Activated B cell treated with CpG ODN at 0.5 μM for 24 hours (primary cell): ENCODE measurements at places on chromosomes 2 and 18. TPM values are rescaled to one million over a fixed set of nuclear protein-coding genes. Genes with fewer than 3 reads are reported as not detected.

EPB41L3 gene
- total RNA-seq = 0.34 and 0.73 TPM in 2 replicates

PTH2R gene
- 0.29 and 0.34 TPM in 2 replicates for total RNA-seq

TCF23 gene
- 0.07 TPM in 1 of 2 replicates, not detected in the other for total RNA-seq

COL5A2 gene
- 0.13 and 0.24 TPM in 2 replicates for total RNA-seq

AOX1 gene
- 0.24 TPM in 1 of 2 replicates, not detected in the other for total RNA-seq

GALR1 gene
- total RNA-seq = not detected in 2 replicates

ALK gene
- total RNA-seq = not detected in 2 replicates

PLCD4 gene
- 0.64 and 1.0 TPM in 2 replicates for total RNA-seq

ZNF521 gene
- total RNA-seq = 0.16 and 0.61 TPM in 2 replicates

CERKL gene
- total RNA-seq = 0.18 and 0.20 TPM in 2 replicates

PRKAG3 gene
- not detected in 2 replicates for total RNA-seq

NXPH2 gene
- not detected in 2 replicates for total RNA-seq

NPHP1 gene
- total RNA-seq = 1.6 and 2.0 TPM in 2 replicates

SLC19A3 gene
- not detected in 2 replicates for total RNA-seq

UPP2 gene
- not detected in 2 replicates for total RNA-seq

CRYGD gene
- not detected in 2 replicates for total RNA-seq

RBM43 gene
- total RNA-seq = 4.8 and 5.0 TPM in 2 replicates

CYP27A1 gene
- total RNA-seq = 0.49 and 0.55 TPM in 2 replicates

MAP2 gene
- 1.4 and 1.9 TPM in 2 replicates for total RNA-seq

AMER3 gene
- total RNA-seq = not detected in 2 replicates

IL1B gene
- total RNA-seq = 0.53 and 0.71 TPM in 2 replicates
